Anterior cingulate cortex (tissue), 58 donors: ENCODE measurements at places on chromosomes 3 and 15.

DNA sequence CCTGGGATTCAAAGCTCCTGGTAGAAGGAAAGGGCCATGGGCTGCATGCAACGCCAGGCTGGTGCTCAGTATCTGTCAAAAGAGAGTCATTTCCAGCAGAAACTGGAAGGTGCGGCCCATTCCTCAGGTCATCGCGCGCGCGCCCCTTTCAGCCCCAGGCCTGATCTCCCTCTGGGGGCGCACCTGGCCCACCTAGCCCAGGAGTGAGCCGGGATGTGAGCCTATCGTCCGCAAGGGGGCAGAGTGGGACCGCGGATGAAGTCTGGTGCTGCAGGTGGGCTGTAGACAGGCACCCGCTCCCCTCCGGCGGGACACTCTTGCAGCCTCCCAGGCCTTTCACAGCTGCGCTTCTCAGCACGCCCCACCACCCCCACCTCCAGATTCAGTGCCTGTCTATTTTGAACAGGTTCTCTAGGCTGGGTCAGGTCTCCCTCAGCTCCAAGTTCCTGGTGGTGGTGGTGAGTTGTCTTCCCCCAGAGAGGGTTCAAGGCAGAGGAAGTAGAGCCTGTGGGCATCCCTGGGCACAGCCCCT lies 5.8 kb upstream of the RPL29 start:
- DNase-seq: peak; percentile 54

DNA sequence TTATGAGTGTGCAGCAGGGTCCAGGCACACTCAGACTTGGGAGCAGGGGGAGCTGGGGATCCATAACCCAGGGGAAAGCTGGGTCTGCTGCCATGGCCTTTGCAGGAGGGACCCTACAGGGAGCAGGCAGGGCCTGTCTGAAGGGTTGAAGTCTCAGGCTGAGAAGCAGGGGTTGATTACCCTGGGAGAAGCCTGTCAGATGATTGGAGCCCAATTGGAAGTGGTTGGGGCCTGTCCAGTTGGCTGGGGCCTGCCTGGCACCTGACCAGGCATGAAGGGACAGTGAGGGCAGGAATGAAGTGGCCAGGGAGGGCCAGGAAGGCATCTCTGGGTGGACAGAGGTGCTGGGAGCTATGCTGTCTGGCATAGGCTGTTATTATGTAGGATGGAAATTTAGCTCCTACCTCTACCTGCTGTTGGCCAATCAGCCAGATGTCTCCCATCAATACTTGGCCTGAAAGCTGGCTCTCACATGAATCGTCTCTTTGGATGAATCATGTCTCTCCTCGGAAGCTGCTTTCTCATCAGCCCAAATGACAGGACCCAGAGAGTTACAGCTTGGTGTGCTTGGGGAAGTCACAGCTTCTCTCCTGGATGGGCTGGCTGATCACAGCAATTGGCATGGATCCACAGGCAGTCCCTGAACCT lies 27.4 kb upstream of the SLCO2A1 start:
- DNase-seq: no peak

DNA sequence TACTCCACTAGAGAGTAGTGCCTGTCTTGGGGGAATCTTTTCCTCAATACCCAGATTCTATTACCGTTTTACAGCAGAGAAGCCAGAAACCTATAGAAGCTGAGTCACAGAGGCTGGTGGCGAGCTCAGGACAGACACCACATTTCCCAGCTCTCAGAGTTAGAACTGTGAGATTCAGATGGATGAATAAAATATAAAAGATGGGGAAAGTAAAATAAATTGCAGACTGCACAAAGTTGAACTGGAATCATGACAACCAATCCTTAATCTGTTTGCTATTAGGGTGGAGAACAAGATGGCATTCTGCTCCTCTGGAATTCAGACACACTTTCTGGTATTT lies 40.5 kb upstream of the CMSS1 start:
- no peak for DNase-seq

- DNase-seq: no peak
Measured at GRCh38 chr15:22253676-22254408, 173.5 kb downstream of the OR4M2 start.

GRCh38 chr3:23960649-23961048 lies 15.6 kb downstream of the NR1D2 start:
- DNase-seq: no peak

GRCh38 chr3:15428539-15428938 lies 1.1 kb downstream of the EAF1 start:
- DNase-seq: no peak

DNA sequence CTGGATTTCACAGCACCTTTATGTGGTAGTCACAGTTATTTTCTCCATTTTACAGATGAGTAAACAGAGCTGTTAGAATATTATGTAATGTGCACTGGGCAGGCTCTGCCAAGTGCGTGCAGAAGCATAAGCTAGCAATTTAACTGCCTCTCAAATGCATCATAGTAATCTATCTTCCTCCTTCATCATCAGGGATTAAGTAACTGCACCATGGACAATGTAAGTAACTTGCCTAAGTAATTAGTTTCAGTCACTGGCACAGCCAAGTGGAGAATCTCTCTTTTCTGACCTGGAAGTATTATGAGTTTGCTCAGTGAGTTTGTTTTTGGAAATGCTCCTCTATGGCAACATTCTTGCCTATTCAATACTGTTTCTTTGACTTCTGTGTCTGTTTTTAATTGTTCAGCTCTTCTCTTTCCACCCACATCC lies 260.5 kb downstream of the PTPRG start:
- DNase-seq: no peak

- no peak for DNase-seq
Measured at GRCh38 chr3:134357914-134358811, 16.1 kb downstream of the AMOTL2 start.

- DNase-seq: no peak
Measured at GRCh38 chr15:69533522-69533921, 80.9 kb downstream of the RPLP1 start.

- peak; percentile 50 for DNase-seq
Measured at GRCh38 chr15:80154336-80154735, 1.5 kb downstream of the FAH start.

DNA sequence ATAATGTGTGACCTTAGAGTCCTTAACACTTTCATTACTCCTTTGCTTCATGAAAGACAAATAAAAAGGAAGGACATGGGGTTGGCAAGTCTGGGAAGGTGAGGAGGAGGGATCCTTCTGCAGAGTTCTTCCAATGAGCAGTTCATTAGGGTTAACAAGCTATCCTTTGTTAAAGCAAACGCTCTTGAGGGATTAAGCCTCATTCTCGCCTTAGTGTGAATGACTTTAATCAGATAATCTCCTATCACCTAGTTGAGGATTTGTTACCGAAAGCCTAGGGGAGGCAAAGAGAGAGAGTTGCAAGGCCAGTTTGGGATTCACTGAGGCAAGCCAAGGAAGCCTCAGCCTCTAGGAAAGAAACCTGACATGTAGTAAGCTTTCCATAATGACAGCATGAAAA lies 7.4 kb upstream of the MBNL1 start:
- no peak for DNase-seq

DNA sequence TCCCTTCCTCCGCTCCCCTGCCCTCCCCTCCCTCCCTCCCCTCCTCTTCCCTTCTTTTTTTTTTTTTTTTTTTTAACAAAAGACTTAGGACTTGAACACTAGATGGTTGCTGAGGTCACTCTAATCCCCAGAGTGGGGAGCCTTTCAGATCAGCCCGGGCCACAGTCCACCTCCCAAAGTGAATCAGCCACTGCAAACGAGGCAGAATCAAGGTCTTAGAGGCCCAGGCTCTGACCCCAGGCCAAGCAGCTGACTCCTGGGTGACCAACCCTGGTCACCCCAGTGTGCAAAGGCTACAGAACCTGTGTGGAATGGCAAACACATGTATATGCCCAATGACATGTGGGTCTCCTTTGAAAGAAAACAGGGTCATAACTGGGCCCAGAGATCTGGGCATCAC lies 18.3 kb upstream of the EHD4 start:
- no peak for DNase-seq

DNA sequence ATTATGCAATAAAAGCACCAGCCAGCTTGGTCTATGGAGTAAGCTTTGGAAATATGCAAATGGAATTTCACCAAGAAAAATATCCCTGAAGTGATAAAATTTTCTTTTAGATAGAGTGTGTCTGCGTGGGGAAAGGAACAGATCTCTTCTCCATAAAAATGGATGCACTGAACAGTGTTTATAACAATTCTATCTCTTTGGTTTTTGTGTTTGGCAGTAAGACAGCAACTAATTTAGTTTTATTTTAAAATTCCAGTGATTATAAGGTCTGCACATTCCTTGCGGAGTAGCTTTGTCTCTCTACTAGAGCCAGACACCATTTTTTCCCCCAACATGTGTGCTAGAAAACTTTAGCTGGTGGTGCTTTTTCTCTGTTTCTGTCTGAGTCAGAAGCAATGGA lies 712.4 kb downstream of the GRM7 start:
- no peak for DNase-seq

DNA sequence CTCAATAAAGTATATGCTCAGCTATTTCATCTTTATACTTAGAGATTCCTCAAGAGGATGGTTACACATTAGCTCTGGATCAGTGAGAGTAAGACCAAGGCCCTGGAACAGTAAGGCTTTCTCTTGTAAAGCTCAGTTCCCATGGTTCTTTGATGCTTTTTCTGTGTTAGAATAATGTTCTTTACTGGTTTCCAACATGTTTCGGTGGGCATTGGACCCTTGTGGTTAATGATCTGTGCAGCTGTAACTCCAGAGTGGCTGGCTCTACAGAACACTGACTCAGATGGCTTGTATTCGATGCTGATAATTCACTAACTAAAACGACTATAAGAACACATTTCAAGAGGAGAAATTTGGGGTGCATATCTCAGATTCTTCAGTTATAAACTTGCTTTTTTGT lies 114.7 kb downstream of the AKAP13 start:
- no peak for DNase-seq

- DNase-seq: no peak
Measured at GRCh38 chr3:23258110-23258509, 55.0 kb downstream of the UBE2E2 start.

GRCh38 chr3:121477589-121477988 lies 68.2 kb downstream of the POLQ start:
- DNase-seq: no peak

- no peak for DNase-seq
Measured at GRCh38 chr3:44906997-44907396, 32.6 kb downstream of the TGM4 start.

DNA sequence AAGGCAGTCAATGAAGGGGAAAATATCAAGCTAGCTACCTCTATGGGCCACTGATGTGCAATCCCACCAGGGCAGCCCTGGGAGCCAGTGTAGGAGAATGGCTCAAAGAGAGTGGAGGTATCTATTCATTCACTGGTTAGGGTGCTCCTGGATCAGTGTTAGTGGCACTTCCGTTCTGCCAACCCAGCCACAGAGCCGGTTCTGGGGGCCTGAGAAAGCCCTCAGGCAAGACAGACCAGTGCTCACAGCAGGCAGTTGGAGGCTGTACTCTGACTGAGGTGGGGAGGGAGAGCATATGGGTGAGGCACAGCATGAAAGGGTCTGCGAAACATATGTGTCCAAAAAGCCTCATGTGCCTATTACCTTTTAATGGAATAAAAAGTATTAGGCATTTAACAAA lies 109.3 kb downstream of the KCNMB2 start:
- DNase-seq: no peak

DNA sequence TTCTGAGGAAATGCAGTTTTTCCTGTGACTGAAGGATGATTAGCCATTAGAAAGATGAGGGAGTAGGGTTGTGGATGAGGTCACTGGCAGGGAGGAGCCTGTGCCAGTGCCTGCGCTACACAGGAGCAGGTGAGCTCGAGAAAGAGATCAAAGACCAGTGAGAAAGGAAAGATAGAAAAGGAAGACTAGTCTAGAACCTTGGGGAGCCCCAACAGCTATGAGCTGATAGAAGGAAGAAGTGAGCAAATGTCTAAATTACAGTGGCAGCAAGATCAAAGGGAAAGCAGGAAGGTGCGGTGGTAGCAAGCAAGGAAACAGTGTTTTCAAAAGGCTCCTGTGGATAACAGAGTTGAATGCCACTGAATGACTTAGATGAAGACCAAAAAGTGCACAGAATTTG lies 39.6 kb downstream of the LNP1 start:
- DNase-seq: no peak
